ENCODE measurements at places on chromosomes 5 and 9.

DNA sequence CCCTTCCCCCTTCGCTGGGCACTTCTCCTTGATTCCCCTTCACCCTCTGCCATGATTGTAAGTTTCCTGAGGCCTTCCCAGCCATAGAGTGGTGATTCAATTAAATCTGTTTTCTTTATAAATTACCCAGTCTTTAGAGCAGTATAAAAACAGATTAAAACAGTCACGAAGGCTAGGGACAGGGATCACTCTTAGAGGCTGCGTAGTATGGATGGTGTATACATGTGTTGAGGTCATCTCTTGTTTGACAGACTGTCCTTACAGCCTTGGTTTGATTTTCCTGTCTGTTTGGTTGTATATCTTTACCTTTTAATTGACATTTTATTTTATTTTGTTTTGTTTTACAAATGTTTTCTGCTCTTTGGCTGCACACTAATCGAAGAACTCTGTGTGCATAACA, 1155.7 kb upstream of the CDH18 start:
- no peak for DNase-seq

GRCh38 chr5:60162441-60162840, 268.9 kb upstream of the PDE4D start:
- no peak for DNase-seq

GRCh38 chr9:91433180-91433579, 9.5 kb upstream of the NFIL3 start:
- DNase-seq = no peak

- DNase-seq = no peak
These were observed 16.1 kb upstream of the MRNIP start for GRCh38 chr5:179874536-179875292.

GRCh38 chr9:113992994-113993393, 85.1 kb downstream of the AMBP start:
- DNase-seq = no peak

GRCh38 chr5:58090704-58091103, 369.2 kb downstream of the PLK2 start:
- no peak for DNase-seq

DNA sequence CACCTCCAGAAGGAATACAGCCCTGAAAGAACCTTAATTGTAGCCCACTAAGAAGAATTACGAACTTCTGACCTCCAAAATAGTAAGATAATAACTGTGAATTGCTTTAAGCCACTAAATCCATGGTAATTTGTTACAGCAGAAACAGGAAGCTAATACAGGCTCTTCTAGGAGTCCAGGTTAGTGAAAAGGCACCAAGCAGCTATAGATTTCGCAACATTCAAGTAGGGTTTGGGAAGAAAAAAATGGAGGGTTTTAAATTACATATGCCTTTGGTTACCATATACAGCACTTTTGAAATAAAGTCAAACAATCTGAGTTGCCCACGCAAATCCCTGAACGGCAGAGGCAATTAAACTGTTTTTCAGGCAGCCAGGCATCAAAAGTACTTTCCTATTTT, 1.7 kb upstream of the ACTL7A start:
- DNase-seq = no peak

DNA sequence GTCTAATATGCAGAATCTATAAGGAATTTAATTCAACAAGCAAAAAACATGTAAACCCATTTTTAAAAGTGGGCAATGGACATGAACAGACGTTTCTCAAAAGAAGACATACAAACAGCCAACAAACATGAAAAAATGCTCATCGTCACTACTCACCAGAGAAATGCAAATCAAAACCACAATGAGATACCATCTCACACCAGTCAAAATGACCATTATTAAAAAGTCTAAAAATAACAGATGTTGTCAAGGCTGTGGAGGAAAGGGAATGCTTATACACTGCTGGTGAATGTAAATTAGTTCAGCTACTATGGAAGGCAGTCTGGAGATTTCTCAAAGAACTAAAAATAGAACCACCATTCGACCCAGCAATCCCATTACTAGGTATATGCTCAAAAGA, 3.1 kb upstream of the KLHL3 start:
- no peak for DNase-seq

DNA sequence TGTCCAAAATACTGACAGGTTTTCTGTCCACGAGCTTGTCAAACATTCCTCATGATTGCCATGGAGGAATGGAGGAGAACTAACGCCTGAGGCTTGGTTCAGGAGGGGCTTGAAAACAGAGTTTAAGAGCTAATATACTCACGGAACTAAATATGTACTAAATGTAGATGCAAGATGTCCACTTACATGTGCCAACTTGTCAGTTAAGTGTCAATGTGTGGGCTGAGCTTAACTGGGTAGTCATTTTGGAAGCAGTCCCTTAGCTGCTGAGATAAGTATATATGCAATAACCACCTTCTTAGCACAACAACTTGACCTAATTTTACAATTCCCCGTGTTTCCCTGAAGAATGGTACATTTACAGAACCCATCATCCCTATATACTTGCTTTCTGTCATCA, 176.0 kb downstream of the PTPRD start:
- no peak for DNase-seq

DNA sequence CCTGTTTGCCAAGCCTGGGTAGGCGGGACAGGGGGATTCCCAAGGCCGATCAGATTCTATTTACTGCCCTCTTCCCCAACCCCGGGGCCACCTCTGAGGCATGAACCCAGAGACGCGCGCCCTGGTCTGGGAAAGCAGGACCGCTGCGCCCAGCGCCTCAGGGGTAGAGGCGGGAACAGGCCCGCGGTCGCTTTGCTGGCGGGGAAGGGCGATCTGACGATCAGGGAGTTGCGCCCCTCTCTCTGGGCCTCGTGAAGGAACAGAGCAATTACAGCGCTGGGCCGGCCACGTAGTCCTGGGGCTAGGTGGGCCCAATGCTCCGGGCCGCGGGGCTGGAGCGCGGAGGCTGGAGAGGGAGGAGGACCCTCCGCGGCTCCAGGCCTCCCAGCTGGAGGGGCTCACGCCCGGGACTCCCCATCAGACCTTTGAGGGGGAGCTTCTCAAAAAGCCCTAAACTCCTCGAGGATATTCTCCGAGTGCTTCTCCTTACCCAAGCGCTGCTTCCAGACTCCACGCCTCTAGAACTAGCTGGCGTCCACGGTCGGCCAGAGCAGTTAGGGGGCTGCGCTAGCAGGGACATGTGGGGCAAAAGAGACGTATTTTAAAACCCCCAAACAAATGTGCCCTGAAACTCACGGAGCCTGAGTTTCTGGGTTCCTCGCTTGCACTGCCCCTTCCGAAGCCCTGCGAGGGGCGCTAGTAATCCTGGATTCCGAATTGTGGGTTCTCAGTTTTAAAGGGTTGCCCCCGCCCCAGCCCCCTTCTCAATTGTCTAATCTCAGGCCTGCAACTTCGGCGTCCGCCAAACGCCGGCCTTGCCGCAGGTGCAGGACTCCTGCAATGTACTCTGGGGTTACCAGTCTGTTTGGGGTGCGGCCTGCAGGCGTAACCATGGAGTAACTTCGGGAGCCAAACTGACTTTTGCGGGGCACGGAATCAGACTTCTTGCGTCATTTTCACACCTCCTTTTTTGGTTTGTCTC, 57.6 kb downstream of the TMEM174 start:
- DNase-seq = no peak

DNA sequence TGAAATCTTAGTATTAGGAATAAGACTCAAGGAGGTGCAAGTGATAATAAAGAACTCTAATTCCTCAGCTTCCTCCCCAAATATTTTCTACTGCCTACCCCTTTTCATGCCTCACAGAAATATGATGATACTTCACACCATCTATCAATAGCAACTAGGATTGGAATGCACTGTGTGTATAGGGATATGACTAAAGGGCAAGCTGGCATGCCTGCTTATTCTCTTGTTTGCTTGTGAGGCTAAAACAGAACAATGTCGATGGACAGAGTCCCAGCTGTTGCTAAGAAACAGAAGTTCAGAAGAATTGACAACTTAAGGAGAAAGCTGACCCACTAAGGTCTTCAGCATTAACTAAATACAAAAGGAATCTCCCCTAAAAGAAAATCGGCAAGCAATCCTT, 9.7 kb upstream of the CHD1 start:
- no peak for DNase-seq

- DNase-seq = no peak
These were observed 221.4 kb downstream of the MAPKAP1 start for GRCh38 chr9:125485471-125486151.

DNA sequence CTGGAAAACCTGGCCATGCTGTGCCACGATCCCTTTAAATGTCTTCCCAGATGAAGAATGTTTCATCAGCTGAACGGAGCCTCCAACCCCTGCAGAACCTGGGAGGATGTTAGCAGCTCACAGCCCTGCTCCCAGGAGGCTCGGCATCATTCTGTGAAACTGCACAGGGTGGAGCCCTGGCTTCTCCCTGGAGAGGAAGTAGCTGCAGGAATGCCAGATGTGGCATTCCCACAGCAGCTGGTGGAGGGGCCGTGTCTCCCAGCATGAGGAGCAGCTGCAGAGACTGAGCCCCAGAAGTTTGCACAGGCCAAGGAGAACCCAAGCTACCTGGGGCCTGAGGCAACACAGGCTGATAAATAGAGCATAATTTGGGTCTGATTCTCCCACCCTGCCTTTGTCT, 165.8 kb upstream of the MAP3K1 start:
- DNase-seq = no peak

- no peak for DNase-seq
These were observed 36.6 kb downstream of the NREP start for GRCh38 chr5:111720333-111720890.

DNA sequence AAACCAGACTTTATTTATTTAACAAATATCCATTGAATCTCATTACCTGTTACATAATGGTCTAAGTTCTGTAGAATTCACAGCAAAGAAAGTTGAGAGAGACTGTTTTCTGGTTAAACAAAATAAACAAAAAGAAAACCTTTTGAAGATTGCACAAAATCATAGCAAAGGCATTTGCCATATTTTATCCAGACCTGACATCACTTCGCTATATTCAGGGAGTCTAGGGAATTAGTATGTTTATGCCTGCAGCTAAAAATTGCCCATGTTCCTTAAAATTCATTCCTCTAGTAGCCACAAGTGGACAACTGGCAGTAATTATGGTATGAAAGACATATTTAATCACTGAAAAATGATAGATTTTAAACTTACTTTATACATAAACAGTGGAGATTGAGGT, 577.0 kb upstream of the DAB2 start:
- no peak for DNase-seq

- DNase-seq = no peak
These were observed 329.2 kb downstream of the RAB3C start for GRCh38 chr5:58912116-58912515.

DNA sequence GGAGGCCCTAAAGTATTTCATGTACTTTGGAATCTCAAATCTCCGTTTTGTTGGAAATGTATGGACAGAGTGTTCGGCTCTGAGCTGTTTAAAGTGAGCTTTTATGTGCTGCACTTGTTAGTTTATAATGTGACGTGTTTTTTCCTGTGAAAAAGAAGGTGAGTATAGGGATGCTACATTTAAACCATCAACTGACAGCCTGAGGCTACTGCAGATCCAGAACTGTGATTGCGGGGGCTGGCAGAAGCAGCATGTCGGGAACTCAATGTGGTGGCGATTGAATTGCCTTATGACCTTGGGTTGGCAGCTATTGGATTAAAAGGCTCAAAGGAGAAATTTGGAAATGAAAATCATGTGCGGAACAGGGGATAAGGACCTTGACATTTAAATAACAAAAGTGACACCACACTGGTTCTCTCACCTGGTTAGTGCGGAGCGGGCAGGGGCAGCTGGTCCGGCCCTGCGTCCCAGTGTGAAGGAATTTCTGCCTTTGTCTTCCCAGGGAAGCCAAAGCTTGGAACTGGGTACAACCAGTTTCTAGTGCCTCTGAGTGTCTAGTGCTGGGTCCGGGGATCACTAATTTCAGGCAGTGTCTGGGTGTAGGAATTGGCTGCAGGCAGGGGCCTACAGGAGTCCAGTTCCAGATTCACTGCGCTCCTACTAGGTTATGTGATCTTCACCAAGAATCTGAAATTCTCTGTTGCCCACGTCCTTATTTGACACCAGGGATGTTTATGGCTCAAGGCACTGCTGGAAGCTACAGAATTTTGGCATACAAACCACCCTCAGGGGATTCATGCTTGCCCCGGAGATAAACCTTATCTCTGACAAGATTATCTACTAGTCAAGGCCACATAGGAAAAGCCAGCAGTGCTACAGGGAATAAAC, 120.7 kb upstream of the ERCC6L2 start:
- no peak for DNase-seq

DNA sequence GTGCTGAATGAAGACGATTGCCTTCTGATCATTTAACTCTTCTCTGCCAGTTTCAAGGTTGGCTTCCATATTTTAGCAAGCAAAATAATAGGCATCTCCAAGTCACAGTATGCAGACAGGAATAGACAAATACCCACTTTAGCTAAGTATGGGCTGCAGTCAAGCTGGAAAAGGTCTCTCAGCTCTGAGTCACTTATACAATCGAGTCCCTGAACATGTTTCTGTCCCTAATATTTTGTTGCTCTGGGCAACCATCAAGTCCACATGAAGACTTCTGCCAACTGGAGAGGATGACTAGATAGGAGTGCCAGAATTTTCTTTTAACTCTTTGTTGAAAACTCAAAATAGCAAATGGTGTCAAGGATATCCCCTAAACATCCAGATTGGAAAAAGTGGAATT, 575.3 kb downstream of the RAB3C start:
- DNase-seq = no peak

- DNase-seq = no peak
These were observed 271.8 kb downstream of the PSAT1 start for GRCh38 chr9:78568774-78569173.
